ENCODE measurements at places on chromosomes 12 and 14.

- DNase-seq = no peak
Measured at GRCh38 chr14:33377596-33378390, 439.1 kb downstream of the NPAS3 start.

- DNase-seq = no peak
Measured at GRCh38 chr12:56007564-56008559, 10.8 kb downstream of the SUOX start.

DNA sequence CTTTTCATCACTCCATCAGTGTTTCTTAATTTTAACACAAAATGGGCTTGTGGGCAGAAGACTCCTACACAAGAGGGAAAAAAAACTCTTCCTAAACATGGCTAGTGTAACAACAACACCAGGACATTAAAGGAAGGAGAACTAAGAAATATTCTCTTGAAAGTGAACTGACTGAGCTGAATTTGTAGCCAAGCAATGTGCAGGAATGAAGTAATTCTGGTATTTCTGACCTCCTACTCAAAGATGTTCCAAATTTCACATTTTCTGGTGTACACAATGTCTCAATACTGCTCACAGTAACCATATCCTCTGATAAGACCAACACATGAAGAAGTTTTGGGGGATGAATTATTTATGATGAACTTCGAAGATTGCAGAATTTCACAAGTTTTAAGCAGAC is 357.3 kb downstream of the DUSP6 start:
- DNase-seq = no peak

DNA sequence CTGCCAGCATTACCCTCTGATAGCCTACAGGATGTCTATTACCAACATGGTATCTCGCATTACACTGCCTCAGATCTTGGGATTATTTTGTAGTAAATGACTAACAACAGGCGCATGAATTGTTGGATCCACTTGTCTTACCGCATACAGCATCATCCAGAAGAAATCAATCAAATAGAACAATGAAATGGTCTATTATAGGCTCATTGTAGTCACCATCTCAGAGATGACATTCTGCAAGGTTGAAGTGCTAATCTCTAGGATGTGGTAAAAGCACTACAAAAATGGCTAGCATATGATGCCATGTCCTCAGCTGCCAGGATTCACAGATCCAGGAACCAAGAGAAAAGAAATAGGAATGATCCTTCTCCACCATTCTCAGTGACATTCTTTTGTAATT is 52.0 kb downstream of the WASHC3 start:
- no peak for DNase-seq

DNA sequence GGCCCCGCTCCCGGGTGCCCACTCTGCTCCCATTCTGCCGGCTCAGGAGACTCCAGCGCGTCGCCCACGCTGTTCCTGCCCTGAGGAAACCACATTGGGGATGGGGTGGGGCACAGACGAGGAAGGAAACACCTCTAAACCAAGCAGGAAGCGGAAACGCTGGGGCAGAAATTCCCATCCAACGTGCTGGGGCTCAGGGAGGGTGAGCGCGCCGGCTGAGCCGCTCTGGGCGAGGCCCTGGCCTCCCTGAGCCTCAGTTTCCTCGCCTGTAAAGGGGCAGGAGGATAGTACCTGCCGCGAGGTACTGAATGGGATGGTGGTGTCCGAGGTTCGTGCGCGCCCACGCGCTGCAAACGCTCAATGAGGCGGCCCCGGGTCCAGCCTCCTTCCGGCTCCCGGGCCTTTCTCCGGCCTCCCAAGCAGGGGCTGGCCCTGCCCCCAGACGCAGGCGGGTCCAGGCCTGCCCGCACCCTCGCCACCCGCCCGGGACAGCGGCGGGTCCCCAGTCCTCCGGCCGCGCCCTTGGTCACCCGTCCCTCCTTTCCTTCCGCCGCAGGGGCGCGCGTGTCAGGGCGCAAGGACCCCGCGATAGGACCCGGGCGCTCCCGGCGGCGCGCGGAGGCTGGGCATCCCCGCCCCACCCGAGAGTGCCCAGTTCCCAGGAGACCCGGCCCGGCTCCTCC is 673 bp downstream of the BEGAIN start:
- DNase-seq = peak; percentile 9

DNA sequence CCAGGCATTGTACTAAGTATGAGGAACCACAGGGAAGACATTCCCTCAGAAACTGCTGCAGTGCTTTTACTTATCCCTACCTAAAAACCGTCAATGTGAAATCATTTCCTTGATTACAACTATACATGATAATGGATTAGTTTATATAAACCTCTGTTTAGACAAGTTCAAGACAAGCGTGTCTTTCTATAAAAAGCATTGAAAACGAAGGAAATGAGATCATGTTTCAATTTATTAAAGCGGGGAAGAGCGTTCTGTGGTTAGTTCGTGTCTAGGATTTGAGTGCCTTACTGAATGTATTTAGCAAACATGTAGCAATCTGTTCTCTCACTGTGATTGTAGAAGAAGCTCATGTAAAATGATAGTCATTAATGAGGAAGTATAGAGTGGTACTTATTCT is 37.5 kb downstream of the GALC start:
- no peak for DNase-seq

DNA sequence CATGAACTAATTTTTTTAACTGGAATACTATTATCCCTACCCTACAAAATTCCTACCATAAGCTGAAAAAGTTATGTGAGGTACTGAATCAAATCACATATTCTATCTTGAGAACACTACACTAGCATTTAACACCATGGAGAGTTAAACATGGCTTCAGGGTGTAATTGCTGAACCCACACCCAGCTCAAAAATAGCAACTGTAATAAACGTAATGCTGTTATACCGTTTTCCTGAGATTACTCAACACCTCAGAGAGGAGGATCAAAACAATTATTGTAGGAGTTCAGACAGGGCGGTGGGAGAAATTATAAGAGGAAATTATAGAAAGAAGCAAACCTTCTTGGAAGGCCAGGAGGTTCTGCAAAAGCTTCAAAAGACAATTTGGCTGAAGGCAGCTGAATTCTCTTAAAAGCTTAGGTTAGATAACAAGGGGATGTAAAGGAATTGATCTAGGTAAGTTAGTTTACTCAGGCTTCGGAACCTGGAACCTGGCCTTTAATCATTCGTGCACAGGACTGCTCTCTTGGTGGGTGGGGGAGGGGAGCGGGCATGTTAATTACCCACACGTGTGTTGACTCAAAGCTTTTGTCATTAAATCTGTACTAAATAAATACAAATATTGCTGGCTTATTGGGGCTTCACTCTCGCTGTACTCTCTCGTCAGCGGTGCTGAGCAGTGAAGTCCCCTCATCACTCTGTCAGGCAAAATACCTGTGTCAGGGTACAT is 12.1 kb upstream of the IPO8 start:
- DNase-seq = no peak

DNA sequence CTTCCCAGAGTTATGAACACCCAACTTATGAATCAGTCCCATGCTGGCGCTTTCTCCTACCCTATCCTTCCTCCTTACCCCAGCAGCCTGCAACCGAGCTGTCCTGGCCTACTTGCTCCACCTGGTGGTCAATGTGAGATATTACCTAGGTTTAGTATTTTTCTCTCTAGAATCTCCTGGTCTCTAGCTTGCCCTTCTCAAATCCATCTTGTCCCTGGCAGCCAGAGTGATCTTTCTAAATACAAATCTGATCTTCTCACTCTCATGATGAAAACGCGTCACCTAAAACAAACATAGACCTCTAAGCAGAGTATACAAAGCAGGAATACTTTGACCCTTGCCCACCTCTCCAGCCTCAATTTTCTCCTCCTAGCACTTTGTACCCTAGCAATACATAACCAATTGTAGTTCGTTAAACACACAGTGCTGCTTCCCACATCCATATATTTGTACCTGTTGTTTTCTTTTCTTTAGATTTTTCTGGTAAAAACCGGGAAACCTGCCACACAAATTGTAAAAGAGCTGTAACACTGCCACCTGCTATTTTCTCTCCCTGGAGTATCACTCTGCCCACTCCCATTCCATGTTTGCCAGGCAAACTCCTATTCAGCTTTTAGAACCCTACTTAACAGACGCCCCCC is 20.0 kb upstream of the TCP11L2 start:
- peak; percentile 25 for DNase-seq

DNA sequence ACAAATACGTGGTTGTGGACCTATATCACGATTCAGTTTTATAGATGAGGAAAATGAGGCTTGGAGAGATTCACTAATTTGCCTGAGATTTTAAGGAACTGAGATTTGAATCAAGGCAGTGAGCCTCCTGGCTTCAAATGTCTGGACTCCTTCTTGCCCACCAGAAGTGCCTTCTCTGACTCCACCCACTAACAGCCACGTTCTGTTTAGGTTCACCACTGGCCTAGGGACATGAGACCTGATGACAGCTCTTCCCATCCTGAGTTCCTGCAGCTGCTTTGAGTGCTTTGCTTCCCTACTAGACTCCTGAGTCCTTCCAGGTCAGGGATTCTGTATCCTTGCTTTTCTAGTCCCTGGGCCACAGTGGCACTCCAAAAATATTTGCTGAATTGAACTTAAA is 57.1 kb downstream of the PLBD1 start:
- no peak for DNase-seq

GRCh38 chr14:77126461-77126990 is 15.1 kb downstream of the ZDHHC22 start:
- DNase-seq = no peak

DNA sequence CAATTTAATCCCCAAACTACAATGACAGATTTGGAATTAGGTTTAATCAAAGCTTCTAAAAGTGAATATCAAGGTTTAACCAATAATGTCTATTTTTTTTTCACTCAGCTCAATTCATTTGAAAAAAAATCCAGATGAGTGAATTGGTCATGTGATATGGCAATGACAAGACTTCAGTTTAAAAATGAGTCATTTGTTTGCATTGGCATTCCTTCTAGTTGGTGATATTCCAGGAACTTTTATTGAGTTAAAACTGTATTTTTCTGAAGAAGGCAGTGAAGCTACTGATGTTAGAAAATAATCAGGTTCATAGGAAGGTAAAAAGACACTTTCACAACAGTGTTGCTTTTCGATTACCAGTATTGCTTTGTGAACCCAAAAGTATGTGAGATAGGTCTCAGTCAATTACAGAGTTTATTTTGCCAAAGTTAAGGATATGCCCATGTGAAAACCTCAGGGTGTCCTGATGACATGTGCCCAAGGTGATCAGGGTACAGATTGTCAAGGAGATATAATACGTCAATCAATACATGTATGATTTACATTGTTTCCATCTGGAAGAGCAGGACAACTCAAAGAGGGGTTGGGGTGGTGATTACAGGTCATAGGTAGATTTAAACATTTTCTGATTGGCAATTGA is 1214.9 kb downstream of the GALC start:
- DNase-seq = no peak

GRCh38 chr12:55957106-55957859 is 8.6 kb downstream of the PMEL start:
- no peak for DNase-seq

DNA sequence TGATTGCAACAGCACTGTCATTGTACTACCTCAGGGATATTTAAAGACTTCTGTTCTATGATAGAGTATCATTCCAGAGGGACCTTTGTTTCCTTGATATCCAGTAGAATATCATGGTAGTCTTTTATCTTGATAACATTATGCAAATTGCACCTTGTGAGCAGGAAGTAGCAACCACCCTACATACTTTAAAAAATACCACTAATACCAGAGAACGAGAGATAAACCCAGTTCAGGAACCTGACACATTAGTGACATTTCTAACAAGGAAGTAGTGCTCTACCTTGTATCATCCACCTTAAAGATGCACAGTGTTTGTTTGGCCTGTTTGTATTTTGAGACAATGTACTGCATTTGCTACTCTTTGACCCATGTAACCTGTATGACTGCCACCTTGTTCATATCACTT is 8.8 kb upstream of the MAP4K5 start:
- no peak for DNase-seq

Measured in T1000 (cell line).